ENCODE measurements at places on chromosomes 5 and 9. TPM values are rescaled to one million over a fixed set of nuclear protein-coding genes. Genes with fewer than 3 reads are reported as not detected.

DNA sequence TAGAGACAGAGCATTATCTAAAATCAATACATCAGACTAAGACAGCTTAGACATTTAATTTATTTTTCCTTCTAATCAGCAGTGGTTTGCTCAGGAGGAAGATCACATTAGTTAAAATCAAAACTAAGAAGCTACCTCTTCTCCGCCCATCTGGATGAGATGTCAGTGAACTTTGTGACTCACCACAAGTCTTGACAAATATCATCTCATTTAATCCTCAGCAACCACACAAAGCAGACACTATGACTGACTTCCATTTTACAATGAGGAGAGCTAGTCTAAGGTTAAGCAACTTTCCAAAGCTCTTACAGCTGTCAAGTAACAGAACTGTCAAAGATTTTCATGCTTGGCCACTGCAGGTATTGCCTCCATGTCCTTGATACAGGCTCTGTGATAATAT lies 289.5 kb downstream of the DEPDC1B start:
- DNase-seq, result no peak

Gene NR6A1
- 1.3 TPM for total RNA-seq

DNA sequence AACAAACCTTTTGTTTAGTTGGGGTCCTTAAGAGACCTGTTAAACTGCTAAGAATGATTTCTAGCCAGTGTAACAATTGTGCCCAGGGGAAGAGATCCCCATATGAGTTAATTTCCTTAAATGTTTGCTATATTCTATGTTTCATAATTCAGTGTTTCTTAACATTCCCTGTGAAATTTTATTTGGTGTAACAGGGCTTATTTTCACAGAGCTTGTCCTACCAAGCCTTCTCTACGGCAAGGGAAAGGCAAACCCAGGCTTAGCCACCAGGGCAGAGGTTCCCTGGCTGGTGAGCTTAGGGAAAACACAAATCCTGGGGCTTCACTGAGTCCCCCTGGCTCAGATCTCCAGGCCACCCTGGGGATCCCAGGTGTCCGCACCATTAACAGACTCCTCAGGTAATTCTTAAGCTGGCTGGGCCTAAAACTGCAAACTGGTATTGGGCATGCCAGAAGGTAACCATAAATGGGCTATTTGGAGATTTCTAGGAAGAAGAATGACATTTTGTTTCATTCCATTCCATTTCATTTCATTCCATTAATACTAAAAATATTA lies 17.0 kb upstream of the LCP2 start:
- DNase-seq, result no peak

- DNase-seq, result no peak
These were observed 212.3 kb upstream of the MPDZ start for GRCh38 chr9:13491493-13492424.

- no peak for DNase-seq
These were observed 45.5 kb downstream of the PUM3 start for GRCh38 chr9:2798423-2798822.

Gene OCLN
- 2.0 TPM for total RNA-seq

Gene CCNJL
- total RNA-seq, result 5.5 TPM
